ENCODE measurements at places on chromosomes 6 and 20.

GRCh38 chr6:153538491-153538890 is 407.4 kb upstream of the RGS17 start:
- no peaks in the 10 kb centered on the region for H3K4me1 ChIP-seq
- H3K27ac ChIP-seq: no peak overlapping the region
- no peak overlapping the region for H3K4me3 ChIP-seq
- no peak for DNase-seq
- H3K36me3 ChIP-seq: no peaks in the 10 kb centered on the region

DNA sequence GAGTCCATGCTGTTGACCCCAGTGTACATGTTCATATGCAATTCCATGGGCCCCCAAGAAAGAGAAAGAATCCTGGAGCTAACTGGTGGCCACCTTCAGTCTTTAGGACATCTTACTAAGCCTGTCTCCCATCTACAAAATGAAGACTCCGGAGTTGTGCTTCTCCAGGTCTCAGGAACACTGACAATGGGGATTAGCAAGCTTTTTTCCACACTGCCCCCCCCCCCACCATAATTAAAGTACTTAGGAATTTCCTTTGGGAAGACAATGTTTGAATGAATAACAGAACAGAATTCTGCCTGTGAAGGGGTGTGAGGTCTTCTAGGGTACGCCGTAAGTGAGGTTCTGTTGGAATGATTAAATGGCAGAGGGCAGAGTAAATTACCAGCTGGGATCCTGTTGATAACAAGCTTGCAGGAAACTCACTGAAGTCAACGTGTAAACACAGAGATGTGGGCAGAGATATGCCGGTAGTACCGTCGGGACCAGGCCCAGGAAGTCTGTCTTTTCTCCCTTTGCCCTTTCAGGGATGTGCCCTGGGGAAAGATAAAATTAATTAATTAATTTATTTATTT is 63.1 kb downstream of the ANKRD6 start:
- H3K4me1 ChIP-seq: no peaks in the 10 kb centered on the region
- no peaks in the 10 kb centered on the region for H3K27me3 ChIP-seq
- DNase-seq: no peak
- no peak overlapping the region for H3K4me3 ChIP-seq

DNA sequence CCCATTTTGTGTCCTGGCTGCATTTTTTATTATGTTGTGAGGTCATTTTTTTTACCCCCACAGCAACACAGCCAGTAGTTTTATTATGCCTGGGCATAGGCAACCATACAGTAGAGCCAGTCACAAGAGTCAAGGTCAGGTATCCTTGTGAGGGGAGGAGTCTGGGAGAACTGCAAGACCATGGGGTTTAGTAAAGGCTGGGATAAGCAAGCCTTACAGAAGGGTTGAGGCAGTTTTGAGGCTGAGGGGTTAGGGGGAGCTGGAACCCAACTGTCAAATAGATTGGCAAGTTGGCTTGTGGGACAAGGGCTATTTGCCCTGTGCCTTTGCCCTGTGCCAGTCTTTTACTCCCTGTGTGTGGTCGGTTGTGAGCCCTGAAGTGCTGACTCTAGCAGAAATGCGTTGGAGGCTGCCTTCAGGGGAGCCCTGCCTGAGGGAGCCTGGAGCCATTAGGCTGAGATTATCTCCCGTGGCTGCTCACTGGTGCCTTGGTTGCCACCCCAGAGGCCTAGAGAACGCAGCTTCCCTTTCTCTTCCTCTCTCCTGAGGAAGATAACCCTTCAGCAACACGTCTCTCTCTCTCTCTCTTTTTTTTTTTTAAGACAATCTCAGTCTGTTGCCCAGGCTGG is 31.1 kb downstream of the RALY start:
- peaks cover 88% of the 10 kb centered on the region for H3K4me1 ChIP-seq
- no peak overlapping the region for H3K4me3 ChIP-seq
- H3K36me3 ChIP-seq: peaks cover 7% of the 10 kb centered on the region
- no peak overlapping the region for H3K27ac ChIP-seq
- no peaks in the 10 kb centered on the region for H3K27me3 ChIP-seq
- DNase-seq: no peak

GRCh38 chr6:157645201-157645795 is 177.7 kb upstream of the SNX9 start:
- H3K4me1 ChIP-seq: no peaks in the 10 kb centered on the region
- H3K27ac ChIP-seq: no peak overlapping the region
- no peak overlapping the region for H3K4me3 ChIP-seq
- H3K36me3 ChIP-seq: no peaks in the 10 kb centered on the region
- H3K27me3 ChIP-seq: no peaks in the 10 kb centered on the region
- DNase-seq: no peak

- peaks cover 1% of the 10 kb centered on the region for H3K36me3 ChIP-seq
- H3K4me3 ChIP-seq: no peak overlapping the region
- no peak for DNase-seq
- H3K27me3 ChIP-seq: no peaks in the 10 kb centered on the region
- H3K4me1 ChIP-seq: peaks cover 28% of the 10 kb centered on the region
These were observed 29.5 kb downstream of the RBM38 start for GRCh38 chr20:57420571-57421252.

DNA sequence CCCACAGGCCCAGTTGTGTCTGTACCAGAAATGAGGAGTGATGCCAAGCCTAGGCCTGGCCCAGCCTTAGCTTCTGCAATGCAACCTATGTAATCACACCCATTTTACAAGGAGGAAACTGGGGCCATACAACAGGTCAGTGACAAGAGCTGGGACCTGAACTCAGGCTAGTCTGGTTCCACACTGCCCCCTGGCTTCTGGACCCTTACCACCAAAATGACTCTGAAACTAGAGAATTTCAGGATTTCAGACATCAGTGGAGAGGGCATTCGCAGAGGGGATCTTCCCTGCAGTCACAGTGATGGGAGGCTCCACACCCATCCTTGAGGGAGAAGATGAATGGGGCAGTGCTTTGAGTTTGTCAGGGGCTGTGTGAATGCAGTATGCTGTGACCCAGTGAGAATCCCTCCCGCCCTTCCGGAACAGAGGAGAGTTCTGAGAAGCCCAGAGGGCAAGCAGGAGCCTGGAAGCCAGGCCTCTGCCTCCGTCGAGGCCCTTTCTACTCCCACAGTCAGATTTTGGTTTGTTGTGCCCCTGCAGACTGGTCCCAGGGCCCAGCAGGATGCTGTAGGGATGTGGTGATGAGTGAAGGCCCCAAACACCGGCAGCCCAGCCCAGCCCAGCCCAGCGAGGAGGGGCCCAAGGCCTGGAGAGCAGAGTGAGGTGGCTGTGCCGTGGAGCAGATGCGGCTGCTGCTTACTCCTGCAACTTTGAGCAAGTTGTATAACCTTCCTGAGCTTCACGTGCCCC is 48.1 kb upstream of the MYL9 start:
- H3K27me3 ChIP-seq: no peaks in the 10 kb centered on the region
- peaks cover 44% of the 10 kb centered on the region for H3K4me1 ChIP-seq
- H3K27ac ChIP-seq: no peak overlapping the region
- DNase-seq: no peak
- no peak overlapping the region for H3K4me3 ChIP-seq

GRCh38 chr6:130306377-130306776 is 59.4 kb upstream of the TMEM200A start:
- no peak overlapping the region for H3K27ac ChIP-seq
- no peaks in the 10 kb centered on the region for H3K36me3 ChIP-seq
- no peaks in the 10 kb centered on the region for H3K27me3 ChIP-seq
- DNase-seq: no peak

GRCh38 chr6:47476781-47477496 is 650 bp upstream of the CD2AP start:
- DNase-seq: no peak
- peaks cover 34% of the 10 kb centered on the region for H3K4me1 ChIP-seq
- peak overlapping the region; percentile 98 for H3K4me3 ChIP-seq
- H3K27me3 ChIP-seq: no peaks in the 10 kb centered on the region
- peaks cover 9% of the 10 kb centered on the region for H3K36me3 ChIP-seq

DNA sequence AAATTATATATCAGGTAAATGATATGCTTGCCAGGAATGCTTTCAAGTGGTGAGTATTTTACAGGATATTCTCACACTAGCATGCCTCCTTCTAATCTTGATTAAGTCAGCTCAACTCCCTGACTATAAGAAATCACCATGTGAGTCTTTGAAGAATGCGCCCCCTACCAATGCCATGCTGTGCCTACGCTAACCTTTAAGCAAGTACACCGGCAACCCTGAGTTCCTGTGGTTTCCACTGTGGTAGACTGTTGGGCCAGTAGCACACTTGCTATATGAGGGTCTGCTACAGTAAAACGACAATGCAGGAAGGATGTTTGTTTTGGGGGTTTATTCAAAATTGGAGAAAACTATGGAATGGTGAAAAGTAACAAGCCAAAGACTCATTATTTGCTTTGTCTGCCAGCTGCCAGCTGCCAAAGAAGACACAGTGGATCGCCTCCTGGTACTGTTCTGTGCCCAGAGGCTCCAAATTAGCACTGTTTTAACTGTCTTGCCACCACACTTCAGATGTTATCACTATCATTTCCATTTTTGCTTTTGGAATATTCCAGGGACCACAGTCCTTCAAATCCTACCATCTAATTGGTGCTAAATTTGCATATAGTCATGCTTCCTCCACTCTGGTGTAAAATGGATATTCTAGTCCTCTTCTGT is 333.5 kb downstream of the RNGTT start:
- no peaks in the 10 kb centered on the region for H3K36me3 ChIP-seq
- no peak for DNase-seq
- no peaks in the 10 kb centered on the region for H3K4me1 ChIP-seq
- H3K27ac ChIP-seq: no peak overlapping the region
- H3K27me3 ChIP-seq: no peaks in the 10 kb centered on the region
